Esophagus muscularis mucosa (tissue), 4 donors: ENCODE measurements at places on chromosomes 1 and 21. TPM values are rescaled to one million over a fixed set of nuclear protein-coding genes. Genes with fewer than 3 reads are reported as not detected.

Gene S100A8
- 13.2 TPM for total RNA-seq

Gene SH3D21
- total RNA-seq, result 0.26 TPM

Gene LDLRAD1
- not detected for total RNA-seq

Gene XCL1
- 0.91 TPM for total RNA-seq

Gene IVNS1ABP
- total RNA-seq, result 51.2 TPM

Gene CYYR1
- total RNA-seq, result 18.2 TPM

Gene ATP1A4
- 0.98 TPM for total RNA-seq

Gene ACOT7
- total RNA-seq, result 15.0 TPM

Gene CCDC17
- total RNA-seq, result 0.66 TPM

Gene TEX38
- not detected for total RNA-seq

Gene JAM2
- 42.4 TPM for total RNA-seq

Gene PTPN7
- 0.78 TPM for total RNA-seq

Gene NEK2
- total RNA-seq, result not detected

Gene LIN28A
- not detected for total RNA-seq

Gene NUDT4B
- total RNA-seq, result 30.4 TPM

Gene TAS1R3
- not detected for total RNA-seq

Gene UROD
- total RNA-seq, result 84.3 TPM

Gene PTPN22
- 0.42 TPM for total RNA-seq

Gene POLR3GL
- 31.6 TPM for total RNA-seq

Gene CR1
- 12.1 TPM for total RNA-seq

Gene C1orf115
- 11.1 TPM for total RNA-seq

Gene LCA5L
- 2.8 TPM for total RNA-seq

Gene AQP10
- total RNA-seq, result not detected
